ENCODE measurements at places on chromosomes 3 and 15.
A peak's percentile ranks its signal among the peaks of the same experiment; 100 is the strongest.

DNA sequence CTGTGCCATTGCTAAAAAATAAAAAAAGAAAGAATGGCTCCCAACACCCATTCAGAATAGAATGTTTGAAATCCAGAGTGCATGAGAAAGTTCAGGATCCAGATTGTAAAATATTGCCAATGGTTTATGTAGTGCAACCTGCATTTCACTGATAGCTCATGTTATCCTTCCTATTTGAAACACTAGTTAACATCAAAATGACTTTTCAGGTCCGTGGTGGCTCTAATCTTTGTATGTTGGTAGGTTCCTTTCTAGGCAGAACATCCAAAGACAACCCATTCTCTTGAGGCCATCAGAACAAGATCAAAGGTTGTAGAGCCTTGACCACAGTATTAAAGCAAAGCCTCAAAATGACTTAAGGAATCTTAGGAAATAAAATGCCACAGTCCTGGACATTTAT is 51.0 kb downstream of the PLCL2 start:
- no peak for DNase-seq

GRCh38 chr15:39411102-39411989 is 169.5 kb upstream of the THBS1 start:
- DNase-seq, result no peak

GRCh38 chr3:101720851-101721840 is 3.3 kb upstream of the CEP97 start:
- DNase-seq, result peak; percentile 41

- DNase-seq, result no peak
Observed at GRCh38 chr3:183884097-183884426, 618 bp downstream of the PARL start.

GRCh38 chr3:173502983-173503568 is 105.5 kb downstream of the NLGN1 start:
- no peak for DNase-seq

Data from cerebellar cortex (tissue), 1 donor.